Hematopoietic multipotent progenitor cell treated with erythropoietin and hydrocortisone succinate and interleukin-3 and kit ligand, for 17 days (in vitro differentiated cells): ENCODE measurements at places on chromosomes 4 and X.
A peak's percentile ranks its signal among the peaks of the same experiment; 100 is the strongest.

GRCh38 chrX:73987166-73987565 is 316.8 kb upstream of the ZCCHC13 start:
- DNase-seq: no peak

DNA sequence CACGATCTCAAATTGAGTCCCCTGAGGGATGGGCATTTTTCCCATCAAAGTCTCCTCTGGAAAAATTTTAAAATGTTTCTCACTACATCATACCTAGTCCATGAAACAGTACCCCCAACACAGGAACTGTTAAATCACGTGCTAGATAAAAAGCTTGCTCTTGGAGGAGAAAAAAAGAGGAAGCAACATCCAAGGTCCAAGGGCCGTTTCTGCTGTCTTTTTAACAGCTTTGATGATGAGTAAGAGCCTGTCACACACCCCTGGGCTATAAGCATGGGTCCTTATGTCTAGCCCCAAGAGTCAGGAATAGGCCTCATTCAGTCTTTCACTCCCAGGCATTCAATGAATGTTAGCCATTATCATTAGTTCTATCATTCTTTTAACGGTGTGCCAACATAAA is 128.9 kb downstream of the SH3KBP1 start:
- no peak for DNase-seq

- no peak for DNase-seq
Measured at GRCh38 chr4:120765260-120765680, 157.3 kb downstream of the PRDM5 start.

- DNase-seq: no peak
Measured at GRCh38 chr4:1683261-1683735, 815 bp downstream of the FAM53A start.

- DNase-seq: no peak
Measured at GRCh38 chr4:100162027-100162685, 28.1 kb downstream of the DDIT4L start.

GRCh38 chrX:1321674-1322073 is 14.9 kb upstream of the IL3RA start:
- DNase-seq: no peak

DNA sequence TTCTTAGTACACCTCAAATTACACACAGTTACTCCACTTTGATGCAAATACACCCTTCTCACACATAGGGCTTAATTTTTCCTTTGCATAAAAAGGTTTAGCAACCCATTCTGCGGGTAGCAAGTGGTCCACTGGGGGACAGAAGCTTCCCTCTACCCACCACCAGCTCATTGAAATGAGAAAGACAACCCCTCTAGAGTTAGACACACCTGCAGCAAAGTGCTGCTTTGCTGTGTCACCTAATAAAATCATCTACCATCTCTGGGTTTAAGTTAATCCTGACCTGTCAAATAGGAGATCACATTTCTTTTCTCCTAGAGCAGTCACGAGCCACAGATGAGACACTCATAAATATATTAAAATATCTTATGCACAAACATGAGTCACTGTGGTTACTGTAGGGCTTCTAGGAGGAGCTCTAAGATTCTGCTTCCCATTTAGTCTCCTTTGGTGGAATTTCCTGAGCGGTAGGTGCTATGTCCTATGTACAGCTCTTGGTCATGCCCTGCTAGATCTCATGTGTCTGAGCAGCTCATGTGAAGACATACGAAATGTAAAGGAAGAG is 11.9 kb downstream of the BMX start:
- no peak for DNase-seq

DNA sequence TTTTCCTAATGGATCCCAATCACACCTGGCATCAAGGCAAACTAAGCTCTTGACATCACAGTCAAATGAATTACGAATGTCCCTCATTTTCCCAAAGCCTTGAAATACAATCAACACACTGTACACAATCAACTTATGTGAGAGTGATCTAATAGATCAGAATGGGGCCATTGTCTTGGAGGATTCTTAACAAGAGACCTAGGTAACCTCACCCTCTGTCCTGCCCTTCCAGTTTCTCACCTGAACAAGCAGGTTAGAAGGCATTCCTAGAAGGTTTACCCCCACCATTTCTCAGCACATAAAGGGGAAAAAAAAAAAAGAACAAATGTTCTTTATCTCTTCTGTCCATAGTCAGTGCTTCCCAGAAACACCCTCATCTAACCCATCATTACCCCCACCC is 6.3 kb downstream of the SLC39A8 start:
- no peak for DNase-seq

DNA sequence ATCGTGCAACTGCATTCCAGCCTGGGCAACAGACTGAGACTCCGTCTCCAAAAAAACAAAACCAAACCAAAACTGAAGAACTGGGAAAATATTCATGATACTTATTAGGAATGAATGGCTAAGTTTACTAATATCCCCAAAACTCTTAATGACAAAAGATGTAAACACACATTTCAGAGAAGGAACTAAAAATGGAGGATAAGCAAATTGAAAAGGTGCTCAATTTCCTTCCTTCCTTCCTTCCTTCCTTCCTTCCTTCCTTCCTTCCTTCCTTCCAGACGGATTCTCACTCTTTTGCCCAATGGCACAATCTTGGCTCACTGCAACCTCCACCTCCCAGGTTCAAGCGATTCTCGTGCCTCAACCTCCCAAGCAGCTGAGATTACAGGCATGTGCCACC is 44.4 kb upstream of the CDKN2AIP start:
- DNase-seq: no peak

DNA sequence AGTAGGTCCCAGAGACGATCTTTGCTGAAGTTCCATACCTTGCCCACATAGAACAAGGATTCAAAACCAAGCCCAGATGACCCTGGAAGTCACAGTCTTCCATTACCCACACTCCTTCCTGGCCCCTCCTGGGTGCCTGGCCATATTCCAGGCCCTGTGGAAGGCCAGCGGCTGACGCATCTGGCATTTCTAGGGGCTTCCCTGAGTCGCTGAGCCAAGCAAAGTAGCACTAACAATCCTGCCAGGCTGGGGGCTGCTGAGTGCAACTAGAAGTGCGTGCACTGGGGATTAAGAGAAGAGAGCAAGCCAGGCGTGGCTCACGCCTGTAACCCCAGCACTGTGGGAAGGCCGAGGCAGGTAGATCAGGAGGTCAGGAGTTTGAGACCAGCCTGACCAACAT is 175.2 kb upstream of the CPEB2 start:
- no peak for DNase-seq

DNA sequence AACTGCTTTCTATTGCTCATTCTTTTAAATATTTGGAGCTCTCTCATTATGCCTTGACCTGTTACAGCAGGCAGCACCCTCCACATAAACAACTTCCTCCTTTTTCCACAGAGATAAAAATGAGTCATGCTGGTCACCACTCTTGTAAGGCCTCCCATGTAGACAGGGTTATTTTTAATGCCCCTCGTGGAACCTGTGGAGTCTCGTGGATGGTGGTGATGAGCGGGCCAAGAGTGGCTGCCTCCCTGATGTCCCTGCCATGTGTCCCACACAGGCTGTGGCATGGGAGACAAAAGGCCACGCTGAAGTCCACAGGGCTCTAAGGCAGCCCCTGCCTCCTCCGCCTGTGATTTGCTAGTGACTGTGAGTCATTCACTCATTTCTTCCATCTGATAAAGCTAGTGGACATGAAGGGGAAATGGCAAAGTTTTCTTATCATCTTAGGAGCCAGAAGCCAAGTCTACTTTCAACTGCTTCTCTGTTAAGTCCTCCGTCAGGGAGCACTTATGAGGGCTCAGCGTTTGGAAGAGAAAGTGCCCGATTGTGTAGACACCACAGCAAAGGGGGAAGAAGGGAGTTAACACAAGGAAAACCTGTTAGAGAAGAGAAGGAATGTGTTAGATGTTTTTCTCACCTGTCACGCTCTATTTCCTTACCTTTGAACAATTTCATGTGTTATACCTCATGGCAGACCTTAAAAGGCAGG is 121.6 kb upstream of the FAT1 start:
- no peak for DNase-seq

GRCh38 chr4:19540859-19541540 is 710.7 kb upstream of the SLIT2 start:
- no peak for DNase-seq

GRCh38 chr4:121139533-121140222 is 24.4 kb downstream of the TNIP3 start:
- DNase-seq: no peak

- DNase-seq: no peak
Measured at GRCh38 chrX:112094729-112095128, 12.2 kb upstream of the TRPC5 start.

GRCh38 chr4:4248885-4249203 is 821 bp upstream of the TMEM128 start:
- peak; percentile 31 for DNase-seq

DNA sequence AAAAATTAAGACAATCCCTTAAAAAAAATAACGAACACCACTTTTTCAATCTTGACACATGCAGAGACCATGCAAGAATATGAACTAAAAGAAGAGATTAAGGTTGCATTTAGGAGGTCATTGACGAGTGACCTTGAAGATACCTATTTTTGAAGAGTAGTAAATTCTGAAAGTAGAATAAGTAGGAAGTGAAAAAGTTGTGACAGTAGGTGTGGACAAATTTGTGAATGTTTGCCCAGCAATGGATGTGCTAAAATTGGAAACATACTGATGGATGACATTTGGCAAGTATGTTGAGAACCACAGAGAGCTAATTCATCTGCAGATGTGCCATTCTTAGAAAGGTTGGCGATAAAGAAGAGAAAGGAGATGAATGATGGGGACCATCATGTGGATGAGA is 213.7 kb upstream of the VCX3A start:
- no peak for DNase-seq

DNA sequence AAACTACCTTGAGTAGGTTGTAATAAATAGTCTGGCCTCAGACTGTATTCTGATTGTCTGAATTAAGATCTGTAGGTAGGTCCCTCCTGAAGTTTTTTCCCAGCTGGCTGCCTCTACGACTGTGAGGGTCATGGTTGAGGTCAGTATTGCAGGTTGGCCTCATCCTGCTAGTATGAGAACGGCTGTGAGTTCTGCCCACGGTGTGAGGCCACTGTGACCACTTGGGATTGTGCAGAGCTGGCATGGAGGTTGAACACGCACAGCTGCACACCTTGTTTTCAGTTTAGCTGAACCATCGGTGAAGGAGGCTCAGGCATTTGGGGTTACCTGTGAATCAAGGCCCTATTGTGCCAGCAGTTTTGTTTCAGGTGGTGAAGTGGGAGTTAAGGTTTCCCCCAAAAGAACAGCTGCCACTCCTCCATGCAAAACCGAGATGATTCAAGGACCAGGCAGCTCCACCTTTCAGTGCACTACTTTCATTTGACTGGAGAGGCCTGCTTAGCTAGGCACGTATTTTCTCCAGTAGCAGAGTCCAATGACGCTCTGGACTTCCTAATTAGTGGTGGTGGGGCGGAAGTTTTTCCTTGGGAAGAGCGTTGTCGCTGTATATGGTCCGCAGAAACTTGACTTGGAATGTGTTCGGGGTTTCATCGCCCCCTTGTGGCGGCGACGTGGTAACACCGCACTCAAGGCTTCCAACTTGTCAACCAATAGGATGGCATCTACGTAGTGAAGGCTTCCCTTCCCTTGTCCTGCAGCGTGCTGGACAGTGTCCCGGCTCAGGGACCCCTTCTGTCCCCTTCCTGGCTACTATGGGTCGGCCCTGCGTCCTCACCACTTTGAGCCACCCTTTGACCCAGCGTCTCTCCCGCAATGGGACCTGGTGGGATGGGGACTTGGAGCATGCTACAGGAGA is 13.8 kb downstream of the CMC4 start:
- peak; percentile 75 for DNase-seq

GRCh38 chr4:30717208-30718020 is 2.8 kb upstream of the PCDH7 start:
- DNase-seq: no peak

DNA sequence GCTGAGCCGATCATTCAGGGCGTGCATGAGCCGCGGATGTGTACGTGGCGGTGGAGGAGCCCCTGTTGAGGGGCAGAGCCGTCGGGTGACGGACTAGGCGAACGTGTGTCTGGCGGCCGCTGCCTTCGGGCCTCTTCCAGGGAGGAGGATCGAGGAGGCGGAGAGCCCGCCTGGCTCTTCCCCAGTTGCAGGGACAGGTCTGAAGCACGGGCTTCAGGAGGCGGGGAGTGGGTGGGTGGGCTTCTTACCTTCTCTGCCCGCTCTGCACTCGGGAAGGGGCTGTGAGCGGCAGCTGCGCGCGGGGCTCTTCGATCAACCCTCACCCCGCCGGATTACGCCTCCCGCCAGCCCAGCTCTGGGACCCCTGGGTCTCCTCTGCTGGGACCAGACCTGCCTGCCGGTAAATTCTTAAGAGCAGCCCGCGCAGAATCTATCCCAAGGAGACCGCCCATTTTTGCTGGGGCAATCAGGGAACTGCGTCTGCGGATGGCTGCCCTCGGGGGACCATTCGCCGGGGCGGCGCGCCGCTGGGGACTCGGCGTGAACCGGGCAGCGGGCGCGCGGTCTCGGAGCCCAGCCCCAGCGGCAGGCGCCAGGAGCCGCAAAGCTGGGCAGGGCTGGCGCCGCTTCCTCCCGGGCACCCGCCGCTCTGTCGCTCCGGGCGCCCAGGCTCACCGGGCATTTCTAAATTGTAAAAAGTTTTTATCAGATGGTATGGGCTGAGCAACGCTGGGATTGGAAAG is 4.9 kb downstream of the PLAC8 start:
- no peak for DNase-seq

DNA sequence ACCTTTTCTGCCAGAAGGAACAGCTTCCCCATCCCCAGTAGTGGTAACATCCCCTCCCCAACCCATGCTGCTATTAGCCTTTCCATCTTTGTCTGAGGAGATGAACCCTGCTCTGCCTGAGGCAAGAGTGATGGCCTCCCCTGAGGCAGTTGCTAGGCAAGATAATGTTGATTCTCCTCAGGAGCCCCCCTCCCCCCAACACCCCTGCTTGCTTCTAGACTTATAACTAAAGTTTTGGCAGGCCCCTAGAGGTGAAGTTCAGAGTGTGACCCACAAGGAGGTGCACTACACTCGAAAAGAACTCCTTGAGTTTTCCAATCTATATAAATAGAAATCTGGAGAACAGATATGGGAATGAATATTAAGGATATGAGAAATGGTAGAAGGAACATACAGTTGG is 962.5 kb downstream of the ADGRL3 start:
- DNase-seq: no peak

- no peak for DNase-seq
Measured at GRCh38 chr4:42655269-42655637, 1.7 kb downstream of the ATP8A1 start.

DNA sequence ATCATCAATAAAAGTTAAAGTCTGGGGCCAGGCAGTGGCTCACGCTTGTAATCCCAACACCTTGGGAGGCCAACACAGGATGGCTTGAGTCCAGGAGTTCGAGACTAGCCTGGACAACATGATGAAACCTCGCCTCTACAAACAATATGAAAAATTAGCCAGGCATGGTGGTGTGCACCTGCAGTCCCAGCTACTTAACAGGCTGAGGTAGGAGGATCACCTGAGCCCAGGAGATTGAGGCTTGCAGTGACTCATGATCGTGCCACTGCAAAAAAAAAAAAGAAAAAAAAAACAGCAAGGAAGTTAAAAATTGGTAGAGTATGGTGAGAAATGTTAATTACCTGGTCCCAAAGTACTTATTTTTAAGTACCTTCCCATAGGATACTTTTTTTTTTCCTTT is 27.5 kb downstream of the FBXW7 start:
- no peak for DNase-seq

- no peak for DNase-seq
Measured at GRCh38 chr4:178063568-178063967, 621.3 kb upstream of the AGA start.

GRCh38 chr4:8365951-8366350 is 74.6 kb downstream of the ACOX3 start:
- DNase-seq: no peak
